ENCODE measurements at places on chromosomes 7 and 10.

DNA sequence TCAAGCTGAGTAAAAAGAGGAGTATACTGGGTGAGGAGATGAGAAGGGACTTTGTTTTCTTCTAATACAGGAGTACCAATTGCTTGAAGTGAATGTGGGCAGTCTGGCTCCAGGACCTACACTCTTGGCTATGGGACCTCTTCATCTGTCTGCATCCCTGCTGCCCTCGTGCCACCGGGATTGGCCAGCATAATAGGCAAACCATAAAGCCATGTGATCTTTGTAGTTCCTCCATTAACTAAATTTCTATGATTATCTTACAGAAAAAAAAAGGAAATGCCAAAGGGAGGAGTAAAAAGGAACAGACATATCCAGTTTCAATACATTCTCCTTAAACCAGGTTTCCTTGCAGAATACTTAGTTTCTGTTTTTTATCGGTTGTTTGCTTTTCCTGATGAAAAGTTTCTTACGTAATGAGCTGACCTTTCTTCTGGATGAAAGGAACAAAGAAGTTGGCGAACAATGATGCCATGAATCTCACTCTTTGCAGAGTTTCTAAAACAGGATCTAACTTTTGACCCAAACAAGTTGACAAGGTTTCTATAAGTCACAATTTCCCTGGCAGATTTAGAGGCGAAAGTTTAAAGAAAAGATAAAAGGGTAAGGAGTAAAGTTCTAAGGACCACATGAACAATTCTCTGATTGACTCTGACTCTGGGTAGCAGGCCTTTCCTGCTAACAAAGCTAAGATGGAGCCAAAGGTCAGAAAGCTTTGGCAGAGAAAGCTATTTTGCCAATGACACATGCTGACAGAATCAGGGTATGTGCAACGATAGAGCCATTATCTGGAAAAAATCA is 54.1 kb downstream of the LAMB1 start:
- no peak for DNase-seq

DNA sequence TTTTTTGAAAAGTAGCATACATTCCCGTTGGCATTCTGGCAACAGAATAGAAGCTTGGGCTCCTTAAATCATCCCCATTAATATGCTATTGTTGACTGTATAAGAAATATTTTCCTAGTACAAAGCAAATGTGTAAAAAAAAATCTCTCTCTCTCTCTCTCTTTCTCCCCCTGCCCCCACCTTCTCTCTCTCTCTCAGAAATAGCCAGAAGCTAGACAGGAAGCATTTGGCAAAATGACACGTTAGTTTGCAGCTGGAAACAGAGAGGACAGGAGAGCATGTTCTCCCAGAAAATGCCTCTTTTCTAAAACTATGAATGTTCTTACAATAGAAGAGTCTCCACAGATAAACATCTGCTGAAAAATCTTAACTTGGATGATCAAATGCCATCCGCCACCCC is 59.6 kb upstream of the AKR1E2 start:
- DNase-seq, result no peak

- DNase-seq, result no peak
These were observed 323.0 kb downstream of the EXOC4 start for GRCh38 chr7:133575726-133576440.

GRCh38 chr10:772227-772637 is 82.8 kb upstream of the DIP2C start:
- no peak for DNase-seq

- DNase-seq, result no peak
These were observed 45.8 kb downstream of the XPNPEP1 start for GRCh38 chr10:109877546-109877945.

- DNase-seq, result no peak
These were observed 95.7 kb downstream of the BUB3 start for GRCh38 chr10:123249894-123250293.

DNA sequence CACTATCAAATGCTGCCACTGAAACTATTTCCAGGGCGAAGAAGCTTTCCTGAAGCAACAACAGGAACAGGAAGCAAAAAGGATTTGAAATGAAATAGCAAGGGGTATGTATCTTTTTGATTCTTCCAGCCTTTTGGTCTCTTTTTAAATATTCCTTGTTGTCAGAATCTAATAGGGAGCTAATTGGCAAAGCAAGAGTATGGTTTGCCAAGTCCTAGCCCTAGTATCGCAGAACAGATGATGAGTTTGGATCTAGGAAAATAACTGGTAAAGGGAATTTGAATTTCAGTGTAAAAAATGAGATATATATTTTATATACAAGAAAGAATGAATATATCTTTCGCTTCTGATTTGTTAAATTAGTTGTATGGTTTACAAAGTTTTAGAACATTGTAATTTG is 252.5 kb downstream of the ANKRD7 start:
- no peak for DNase-seq

DNA sequence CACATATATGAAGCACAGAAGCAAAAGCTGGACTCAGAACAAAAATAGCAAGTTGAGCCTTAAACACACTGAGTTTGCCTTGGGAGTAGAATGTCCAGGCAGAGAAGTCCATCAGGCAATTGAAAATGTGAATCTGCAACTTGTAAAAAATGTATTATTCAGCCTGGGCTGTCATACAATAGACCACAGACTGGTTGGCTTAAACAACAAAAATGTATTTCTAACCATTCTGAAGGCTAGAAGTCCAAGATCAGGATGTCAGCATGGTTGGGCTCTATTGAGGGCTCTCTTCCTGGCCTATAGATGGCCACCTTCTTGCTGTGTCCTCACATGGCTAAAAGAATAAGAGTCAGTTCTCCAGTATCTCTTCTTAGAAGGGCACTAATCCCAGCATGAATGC is 76.5 kb upstream of the CAPZA2 start:
- DNase-seq, result no peak
